ENCODE measurements at places on chromosomes 5 and 9.

- DNase-seq, result no peak
Observed at GRCh38 chr9:124248066-124248465, 9.7 kb upstream of the NEK6 start.

GRCh38 chr5:77143998-77144836, 57.1 kb upstream of the ZBED3 start:
- peak; percentile 72 for DNase-seq

GRCh38 chr5:162078805-162079204, 11.2 kb downstream of the GABRG2 start:
- no peak for DNase-seq

DNA sequence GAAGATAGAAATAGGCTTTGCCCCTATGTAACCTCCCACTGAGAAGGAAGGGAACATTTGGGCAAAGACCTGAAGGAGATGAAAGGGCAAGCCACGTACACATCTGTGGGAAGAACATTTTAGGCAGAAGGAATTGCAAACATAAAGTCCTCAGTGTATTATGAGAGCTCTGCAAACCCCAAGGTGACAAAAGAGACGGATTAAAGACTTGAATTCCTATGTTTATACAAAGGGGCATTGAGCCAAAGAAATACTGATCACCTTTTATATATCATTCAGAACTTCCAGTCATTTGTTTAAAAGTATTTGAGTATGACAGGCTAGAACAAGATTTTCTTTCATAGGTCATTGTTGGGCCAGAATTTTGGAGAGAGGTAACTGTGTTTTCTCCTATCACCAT, 90.2 kb upstream of the ATG10 start:
- no peak for DNase-seq

GRCh38 chr5:172564188-172564587, 76.9 kb upstream of the NEURL1B start:
- DNase-seq, result peak; percentile 97

DNA sequence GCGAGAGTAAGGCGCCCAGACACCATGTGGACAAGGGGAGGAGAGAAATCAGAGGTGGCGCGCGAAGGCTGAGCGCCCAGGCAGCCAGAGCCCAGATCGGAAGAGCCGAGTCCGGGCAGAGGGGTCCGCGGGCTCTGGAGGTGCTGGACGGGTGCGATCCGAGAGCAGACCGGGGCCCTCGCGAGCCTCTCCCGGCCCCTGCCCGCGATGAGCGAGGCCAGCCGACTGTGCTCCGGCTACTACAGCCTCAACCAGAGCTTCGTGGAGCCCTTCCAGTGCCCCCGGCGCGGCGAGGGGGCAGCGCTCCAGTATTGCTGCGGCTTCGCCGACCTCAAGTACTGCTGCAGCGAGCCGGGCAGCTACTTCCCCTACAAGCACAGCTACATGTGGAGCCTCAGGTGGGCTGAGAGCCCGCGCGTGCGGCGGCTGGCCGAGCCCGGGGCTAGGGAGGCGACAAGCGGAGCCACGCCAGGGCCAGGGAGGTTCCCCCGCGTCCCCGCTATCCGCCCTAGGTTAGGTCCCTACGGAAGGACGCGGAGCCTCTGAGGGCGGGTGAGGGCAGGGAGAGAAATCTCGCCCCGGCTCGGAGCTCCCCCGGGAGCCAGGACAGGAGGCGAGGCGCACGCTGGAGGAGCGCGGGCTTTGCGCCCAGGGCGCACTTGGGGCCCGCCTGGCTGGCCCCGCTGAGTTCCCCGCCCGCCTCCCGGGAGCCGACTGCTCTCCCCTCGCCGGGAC, at the start of gene SHISAL2B:
Gene SHISAL2B, plus strand, starts transcription at position 87 of the 735 bp plus-strand sequence. Its CDS starts 121 bp downstream, at position 208.
- no peak for DNase-seq

- DNase-seq, result no peak
Observed at GRCh38 chr9:3549225-3549624, 23.4 kb upstream of the RFX3 start.

DNA sequence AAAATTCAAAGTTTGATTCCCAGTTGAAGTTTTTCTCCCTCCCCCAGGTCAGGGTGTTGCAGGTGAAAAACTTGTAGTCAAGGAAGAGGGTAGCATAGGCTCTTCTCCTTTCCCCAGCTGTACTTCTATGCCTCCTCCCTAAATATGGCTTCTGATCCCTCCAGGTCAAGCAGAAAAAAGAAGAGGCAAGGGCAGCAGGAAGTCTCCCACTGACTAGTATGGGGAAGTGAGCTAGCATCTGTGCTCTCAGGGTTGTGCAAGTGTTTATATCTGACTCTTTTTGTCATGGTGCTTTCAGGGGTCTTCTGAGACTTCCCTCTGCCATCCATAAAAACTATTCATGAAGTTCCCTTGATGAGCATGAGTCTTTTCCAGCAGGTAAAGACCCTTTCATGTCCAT, 76.0 kb downstream of the ATPSCKMT start:
- DNase-seq, result no peak

GRCh38 chr5:137001026-137001569, 498.0 kb downstream of the SPOCK1 start:
- DNase-seq, result no peak

Data from NCI-H2029 (cell line).